ENCODE measurements at places on chromosomes 16 and 17.

GRCh38 chr17:19720210-19720475, 3.8 kb upstream of the SLC47A2 start:
- DNase-seq: no peak

- DNase-seq: no peak
These were observed 757 bp downstream of the ORMDL3 start for GRCh38 chr17:39926588-39927100.

- no peak for DNase-seq
These were observed 10.9 kb upstream of the JUP start for GRCh38 chr17:41797377-41797776.

- DNase-seq: no peak
These were observed 315.6 kb downstream of the HS3ST3B1 start for GRCh38 chr17:14616528-14616927.

DNA sequence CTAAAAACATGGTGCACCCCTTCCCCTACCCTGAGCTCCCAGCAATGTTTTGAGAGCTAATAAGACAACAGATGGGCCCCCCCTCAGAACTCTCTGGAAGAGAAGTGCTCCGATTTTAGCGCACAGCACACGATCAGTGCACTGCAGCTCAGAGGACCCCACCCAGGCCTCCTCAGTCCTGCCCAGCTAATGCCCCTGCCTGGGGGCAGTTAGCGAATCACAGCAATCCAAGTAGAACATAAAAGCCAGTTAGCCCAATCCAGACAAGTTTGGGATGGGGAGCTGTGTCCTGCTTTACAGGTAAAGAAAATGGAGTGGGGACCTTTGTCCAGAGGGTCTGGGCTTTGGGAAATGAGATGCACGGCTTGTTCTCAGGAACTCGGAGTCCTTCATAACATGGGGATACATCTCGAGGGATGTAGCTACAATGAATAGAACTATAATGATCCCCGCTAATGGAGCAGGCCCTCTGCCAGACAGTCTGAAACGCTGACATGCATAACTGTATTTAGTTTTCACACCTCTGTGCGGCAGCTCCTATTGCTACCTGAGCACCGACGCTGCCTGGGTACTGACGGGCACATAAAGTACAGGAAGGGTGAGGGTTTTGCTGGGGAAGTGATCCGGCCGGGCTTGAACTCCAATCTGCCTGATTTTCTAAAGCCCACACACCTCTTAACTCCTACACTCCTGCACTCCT, 29.7 kb upstream of the CDC42EP4 start:
- no peak for DNase-seq

- DNase-seq: no peak
These were observed 809.5 kb upstream of the GOT2 start for GRCh38 chr16:59543641-59544040.

DNA sequence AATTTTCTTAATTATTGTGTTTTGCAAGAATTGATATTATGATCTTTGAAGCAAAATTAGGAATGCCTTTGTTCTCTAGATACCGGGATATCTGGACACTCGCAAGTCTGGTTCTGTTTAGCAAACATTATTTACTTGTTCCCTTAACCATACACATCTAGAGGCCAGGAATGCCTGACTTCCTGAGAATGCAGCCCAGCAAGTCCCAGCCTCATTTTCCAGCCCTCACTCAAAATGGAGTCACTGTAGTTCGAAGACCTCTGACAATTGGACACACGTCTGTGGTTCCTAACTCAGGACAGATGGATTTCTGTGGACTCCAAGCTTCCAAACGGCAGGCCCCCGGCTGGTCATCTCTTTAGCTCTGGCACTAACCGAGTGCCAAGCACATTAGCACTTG, 355.4 kb upstream of the RBFOX1 start:
- no peak for DNase-seq

DNA sequence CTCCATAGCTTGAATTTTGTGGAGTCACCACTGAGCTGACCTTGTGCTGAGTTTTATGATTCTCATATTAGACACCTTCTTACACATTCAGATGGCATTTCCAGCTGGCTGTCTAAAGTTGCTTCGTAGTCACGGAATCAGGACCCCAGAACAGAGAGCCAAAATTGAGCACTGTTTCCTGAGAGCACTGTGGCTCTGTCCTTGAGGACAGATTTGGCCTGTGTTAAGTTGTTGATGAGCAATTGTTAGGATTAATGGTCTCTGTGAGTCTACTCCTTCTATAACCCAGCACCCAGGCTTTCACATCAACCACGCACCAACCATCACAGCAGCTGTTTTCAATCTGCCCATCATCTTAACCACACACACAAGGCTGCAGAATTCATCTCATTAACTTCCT, 277.5 kb upstream of the HSBP1 start:
- DNase-seq: no peak

- DNase-seq: no peak
These were observed 478.2 kb downstream of the WWOX start for GRCh38 chr16:78577630-78578029.

DNA sequence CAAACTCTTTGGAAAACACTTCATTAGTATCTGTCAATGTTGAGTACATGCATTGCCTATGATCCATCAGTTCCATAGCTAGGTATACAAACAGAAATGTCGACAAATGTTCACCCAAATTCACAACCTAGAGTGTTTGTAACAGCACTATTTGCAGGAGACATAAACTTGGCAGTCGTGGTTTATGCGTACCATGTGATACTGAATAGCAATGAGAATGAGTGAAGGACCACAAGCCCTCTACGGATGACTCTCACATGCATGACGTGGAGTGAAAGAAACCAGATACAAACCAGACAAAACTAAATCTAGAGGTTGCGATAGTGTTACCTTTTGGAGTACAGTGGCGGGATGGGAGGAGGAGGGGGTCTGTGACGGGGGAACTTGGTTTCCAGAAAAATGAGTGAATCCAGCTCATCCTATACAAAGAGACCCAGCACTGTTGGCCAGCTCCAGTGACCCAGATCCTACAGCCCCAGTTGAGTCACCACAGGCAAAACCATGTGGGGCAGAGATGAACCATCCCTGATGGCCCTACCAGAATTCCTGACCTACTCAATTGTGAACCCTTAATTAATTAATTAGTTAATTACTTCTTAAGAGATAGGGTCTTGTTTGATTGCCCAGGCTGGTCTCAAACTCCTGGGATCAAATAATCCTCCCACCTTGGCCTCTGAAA, 15.9 kb upstream of the ULK2 start:
- no peak for DNase-seq

DNA sequence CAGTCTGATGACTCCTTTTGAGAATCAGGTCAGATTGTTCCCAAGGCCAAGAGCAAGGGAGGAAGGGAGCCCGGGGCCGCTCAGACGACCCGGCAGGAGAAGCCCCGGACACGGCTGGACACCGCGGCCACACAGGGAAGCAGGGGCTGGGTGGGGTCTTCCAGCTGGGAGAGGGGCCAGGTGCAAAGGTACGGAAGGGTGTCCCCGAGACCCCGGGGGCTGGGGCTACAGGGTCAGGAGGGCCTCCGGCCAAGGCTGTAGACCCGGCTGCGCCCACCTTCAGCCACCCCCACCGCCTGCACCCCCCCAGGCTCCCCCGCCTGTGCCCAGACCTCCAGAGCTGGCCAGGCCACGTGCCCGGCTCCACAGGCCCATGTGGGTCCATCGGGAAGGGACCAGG, 21.9 kb upstream of the C1QTNF8 start:
- DNase-seq: no peak

DNA sequence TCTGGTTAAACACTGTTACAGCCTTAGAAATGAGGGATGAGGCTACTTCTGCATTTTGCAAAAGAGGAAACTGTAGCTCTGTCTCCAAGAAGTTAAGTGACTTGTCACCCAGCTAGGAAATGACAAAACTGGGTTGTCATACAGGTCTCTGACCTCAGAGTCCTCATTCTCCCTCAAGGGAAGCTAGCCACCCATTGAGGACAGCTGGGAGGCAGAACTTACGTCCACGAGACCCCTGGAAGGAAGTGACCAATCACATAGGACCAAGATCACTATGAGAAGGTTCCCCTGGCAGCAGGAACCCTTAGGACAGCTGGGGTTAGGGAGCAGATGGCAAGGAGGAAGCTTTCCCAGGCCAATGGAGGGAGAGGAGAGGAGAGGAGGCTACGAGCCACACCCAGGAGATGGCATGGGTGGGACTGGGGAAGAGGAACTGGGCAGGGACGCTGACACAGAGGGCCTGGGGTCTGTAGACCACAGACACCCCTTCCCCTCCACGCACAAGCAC, 11.2 kb downstream of the METTL22 start:
- DNase-seq: no peak

- DNase-seq: no peak
These were observed 26.4 kb downstream of the DHX38 start for GRCh38 chr16:72120026-72120425.

GRCh38 chr16:59192551-59193199, 458.6 kb upstream of the GOT2 start:
- DNase-seq: no peak

GRCh38 chr17:59287891-59288290, 43.6 kb upstream of the YPEL2 start:
- no peak for DNase-seq

- DNase-seq: no peak
These were observed 16.7 kb downstream of the KRABD2 start for GRCh38 chr17:8359769-8360168.

DNA sequence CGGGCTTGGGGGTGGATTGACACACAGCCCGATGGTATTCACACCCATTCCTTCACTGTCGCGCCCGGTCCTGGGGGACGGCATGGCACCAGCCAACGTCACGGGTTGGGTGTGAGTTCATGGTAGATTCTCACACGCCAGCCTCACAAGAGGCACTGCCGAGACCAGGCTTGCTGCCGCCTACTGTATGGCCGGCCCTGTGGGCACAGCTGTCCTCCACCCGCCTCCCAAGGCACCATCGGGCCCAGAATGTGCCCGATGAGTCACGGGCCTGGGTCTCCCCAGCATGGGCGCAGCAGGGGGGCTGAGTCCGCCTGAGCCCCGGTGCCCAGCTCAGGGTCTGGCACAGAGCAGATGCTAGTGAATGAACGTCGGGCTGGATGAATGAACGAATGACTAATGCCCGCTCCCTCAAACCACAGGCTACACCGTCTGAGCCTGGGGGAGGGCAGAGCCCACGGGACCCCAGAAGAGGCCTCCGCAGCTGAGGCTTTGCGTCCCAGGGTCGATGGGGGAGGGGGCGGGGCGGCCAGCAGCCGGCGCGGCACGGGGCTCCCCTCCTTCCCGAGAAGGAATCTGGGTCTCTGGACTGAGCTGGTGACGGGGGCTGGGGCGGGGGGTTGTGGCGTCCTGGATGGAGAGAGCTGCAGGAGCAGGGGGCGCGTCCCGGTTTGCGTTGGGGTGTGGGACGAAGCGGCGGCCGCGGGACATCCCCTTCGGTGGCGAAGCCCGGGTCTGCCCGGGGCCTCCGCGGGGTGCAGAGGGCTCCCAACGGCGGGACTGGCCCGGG, 829 bp downstream of the PITPNM3 start:
- DNase-seq: no peak

GRCh38 chr16:86222547-86222946, 287.8 kb upstream of the FOXF1 start:
- no peak for DNase-seq

DNA sequence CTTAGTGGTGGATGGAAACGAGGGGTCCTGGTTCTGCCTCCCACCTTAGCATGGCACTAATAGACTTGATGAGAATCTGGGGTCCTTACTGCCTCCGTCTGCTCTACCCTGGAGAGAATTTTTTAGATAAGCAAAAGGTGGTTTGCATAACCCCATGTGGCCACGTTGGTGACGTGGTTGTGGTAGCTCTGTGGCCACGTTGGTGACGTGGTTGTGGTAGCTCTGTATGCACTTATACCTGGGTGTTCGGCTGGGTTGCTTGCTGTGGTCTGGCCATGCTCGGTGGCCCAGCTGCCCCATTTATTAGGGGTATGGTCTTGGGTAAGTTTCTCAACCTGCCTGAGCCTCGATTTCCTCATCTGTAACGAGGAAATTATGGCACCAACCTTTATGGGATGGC, 13.0 kb downstream of the SPIRE2 start:
- no peak for DNase-seq

GRCh38 chr16:4414187-4414917, 2.0 kb downstream of the CORO7 start:
- no peak for DNase-seq

- DNase-seq: no peak
These were observed 8.2 kb downstream of the RHBDF2 start for GRCh38 chr17:76492989-76493501.
